ENCODE measurements at places on chromosomes 11 and 22. TPM values are rescaled to one million over a fixed set of nuclear protein-coding genes. Genes with fewer than 3 reads are reported as not detected.

DNA sequence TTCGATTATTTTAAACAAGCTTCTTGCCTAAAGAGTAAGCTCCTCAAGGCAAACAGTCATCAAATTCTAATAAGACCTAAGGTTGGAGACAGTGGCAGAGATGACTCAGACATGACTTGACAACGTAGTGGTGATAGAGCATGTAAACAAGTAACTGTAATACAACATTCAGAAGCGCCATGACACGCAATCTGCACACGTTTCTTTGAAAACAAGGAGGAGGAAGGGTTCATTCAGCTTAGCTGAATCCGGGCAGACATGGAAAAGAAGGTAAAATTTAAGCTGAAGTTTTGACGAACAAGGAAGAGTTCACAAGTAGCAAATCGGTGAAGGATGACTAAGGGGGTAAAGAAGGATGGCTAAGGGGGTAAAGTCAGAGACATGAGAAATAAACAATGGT is 152.4 kb upstream of the ZC3H12C start:
- DNase-seq = no peak

DNA sequence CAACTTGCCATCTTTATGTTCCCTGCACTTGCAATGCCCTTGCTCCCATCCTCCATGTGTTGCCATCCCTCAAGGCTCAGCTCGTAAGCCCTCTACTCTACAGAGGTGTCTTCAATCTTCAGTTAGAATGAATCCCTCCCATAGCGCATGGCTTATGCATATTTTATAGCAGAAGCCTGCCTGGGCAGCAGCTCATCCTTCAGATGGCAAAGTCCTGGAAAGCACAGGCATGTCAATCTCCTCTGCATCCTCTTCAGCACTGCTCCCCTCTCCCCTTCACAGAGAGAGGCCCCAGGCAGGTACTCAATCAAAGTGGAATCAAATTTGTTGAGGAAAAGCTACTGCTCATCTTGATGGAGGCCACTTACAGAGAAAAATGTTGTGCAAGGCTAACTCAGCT is 31.1 kb upstream of the ABCC8 start:
- no peak for DNase-seq

GRCh38 chr11:128828350-128828749 is 38.7 kb downstream of the KCNJ1 start:
- no peak for DNase-seq

DNA sequence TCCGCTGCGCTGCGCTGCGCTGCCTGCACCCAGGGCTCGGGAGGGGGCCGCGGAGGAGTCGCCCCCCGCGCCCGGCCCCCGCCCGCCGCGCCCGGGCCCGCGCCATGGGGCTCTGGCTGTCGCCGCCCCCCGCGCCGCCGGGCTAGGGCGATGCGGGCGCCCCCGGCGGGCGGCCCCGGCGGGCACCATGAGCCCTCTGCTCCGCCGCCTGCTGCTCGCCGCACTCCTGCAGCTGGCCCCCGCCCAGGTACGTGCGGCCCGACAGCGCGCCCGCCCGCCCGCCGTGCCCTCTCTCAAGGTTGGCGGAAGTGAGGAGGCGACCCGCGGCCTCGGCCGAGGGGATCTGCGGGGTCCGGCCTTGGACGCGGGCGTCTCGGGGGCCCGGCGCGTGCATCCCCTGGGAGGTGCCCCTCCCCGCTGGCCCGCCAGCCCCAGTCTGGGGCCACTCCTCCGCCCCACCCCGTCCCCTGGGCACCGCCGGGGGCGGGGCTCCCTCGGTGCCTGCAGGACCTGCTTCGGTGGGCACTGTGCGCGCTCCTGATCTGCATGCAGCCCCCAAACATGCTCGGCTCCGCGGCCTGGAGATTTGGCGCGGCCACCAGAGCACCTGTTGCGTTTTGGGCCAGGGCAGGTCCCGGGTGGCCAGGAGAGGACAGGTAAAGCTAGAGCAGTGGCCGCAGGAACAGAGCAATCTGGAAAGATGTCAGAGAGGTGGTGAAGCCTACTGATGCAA is 429 bp downstream of the VEGFB start:
- no peak for DNase-seq

DNA sequence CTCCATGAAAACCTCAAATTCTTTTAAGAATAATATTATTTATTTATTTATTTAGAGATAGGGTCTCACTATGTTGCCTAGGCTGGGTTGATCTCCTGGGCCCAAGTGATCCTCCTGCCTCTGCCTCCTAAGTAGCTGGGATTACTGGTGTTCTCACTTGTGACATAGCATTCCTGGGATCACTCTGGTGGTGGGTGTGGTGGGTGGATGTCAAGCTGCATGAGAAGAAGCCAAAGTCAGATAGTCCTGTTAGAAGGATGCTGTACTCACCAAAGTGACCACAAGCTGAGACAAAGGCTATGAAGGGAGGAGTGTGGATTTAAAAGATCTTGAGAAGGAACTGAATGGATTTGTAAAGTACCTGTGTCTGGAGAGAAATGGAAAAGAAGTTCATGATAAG is 87.9 kb upstream of the SPON1 start:
- no peak for DNase-seq

DNA sequence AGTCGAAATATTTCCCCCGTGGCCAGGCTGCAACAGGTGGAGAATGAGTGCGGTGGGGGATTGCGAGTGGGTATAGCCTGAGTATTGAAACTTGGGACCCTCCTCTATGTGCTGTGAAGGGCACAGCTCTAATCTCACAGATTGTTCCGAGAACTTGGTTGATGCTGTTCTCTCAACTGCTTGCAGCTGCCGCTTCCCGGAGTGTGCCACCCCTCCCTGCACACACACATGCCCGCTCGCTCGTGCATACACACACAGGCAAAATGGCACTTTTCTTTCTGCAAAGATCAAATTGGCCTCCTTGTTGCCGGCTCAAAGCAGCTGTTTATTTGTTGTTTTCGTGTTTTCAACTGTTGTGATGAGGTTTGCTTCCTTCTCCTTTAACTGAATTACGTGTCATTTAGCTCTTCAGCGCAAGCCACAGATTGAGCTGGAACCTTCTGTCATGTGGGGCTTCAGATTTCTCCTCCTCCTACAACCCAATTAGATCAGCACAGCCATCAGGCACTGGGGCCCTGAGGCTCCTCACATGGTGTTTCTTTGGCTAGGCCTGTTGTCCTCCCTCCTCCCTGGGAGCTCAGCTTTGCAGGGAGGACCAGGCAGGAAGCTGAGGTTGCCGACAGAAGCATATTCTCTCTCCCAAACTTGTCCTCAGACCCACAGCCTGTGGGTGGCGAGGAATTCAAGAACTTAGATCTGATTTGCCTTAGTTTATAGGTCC is 13.9 kb upstream of the B3GAT1 start:
- no peak for DNase-seq

DNA sequence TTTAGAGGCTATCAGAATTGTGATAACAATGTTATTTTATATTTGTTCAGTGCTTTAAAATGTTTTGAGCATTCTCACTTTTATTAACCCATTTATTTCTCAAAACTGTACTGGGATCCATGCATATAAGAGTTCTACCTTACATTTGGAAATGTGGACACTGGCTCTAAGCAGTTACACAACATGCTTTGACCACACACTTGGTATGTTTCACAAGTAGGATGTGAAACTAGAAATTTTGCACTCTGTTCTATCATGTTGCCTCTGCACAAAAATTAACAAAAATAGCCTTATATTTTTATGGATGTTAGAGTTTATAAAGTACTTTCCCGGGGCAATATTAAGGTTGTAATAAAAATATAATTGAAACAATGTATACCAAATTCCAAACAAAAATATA is 126.9 kb upstream of the CHORDC1 start:
- DNase-seq = no peak

The ANO9 gene
- 4.0 TPM for polyA plus RNA-seq

Data from left lung (tissue), 14 donors.